ENCODE measurements at places on chromosomes 12 and 14.

GRCh38 chr12:1936406-1937320 lies 18.2 kb upstream of the CACNA2D4 start:
- DNase-seq, result no peak

- no peak for DNase-seq
Observed at GRCh38 chr14:103006991-103007520, 50.3 kb downstream of the CDC42BPB start.

DNA sequence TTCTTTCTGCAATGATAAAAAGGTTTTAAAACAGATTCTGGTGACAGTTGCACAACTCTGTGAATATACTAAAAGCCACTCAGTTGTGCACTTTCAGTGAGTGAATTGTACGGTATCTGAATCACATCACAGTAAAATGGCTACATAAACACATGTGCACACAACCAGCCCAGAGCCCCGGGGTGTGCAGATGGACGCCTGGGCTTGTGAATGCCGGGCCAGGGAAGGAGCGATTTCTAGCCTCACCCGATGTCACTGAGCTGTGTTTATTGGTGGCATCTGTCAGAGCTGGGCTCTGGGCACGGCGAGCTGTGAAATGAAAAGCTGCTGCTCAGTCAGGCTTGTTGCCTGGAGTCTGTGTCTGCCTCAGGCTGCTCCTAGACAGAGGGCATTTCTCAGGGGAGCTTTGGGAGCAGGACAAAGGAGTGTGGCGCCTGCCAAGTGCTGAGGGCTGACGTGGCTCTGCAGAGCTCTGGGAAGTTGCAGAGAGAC lies 25.9 kb downstream of the RHOF start:
- no peak for DNase-seq

- DNase-seq, result peak; percentile 18
Observed at GRCh38 chr12:65004270-65004669, 116.8 kb downstream of the WIF1 start.

DNA sequence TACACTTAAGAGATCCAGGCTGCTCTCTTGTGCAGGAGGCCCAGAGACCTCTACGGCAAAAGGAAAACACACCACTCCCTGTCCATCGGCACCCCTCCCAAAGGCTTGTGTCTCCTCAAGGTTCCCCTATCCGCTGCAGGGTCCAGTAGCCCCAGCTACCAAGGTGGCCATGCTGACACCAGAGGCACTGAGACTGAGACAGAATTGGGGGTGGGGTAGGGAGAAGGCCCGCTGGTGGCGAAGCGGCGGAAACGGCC lies 590 bp downstream of the DDIT3 start:
- no peak for DNase-seq

GRCh38 chr12:124749725-124750124 lies 113.9 kb downstream of the SCARB1 start:
- DNase-seq, result no peak

GRCh38 chr12:70895956-70896355 lies 24.6 kb downstream of the PTPRR start:
- no peak for DNase-seq

- DNase-seq, result no peak
Observed at GRCh38 chr14:71169861-71170260, 262.6 kb downstream of the PCNX1 start.

- no peak for DNase-seq
Observed at GRCh38 chr14:86790408-86791364, 1202.3 kb downstream of the GALC start.

DNA sequence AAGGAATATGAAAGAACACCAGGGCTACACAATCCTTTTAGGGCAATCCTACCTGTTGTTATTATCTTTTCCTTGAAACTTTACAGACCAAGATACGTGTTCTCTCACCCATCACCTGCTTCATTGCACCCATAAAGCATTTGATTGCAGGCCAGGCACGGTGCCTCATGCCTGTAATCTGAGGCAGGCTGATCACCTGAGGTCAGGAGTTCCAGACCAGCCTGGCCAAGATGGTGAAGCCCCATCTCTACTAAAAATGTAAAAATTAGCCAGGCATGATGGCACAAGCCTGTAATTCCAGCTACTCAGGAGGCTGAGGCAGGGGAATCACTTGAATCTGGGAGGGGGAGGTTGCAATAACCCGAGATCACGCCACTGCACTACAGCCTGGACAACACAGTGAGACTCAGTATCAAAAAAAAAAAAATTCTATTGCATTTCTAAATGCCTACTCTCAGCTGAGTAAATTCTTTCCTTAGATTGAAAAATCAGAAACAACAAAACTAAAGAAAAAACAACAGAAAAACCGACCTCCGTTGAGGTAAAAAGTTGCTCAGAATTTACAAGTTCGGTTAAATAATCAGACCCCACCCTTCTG lies 183.7 kb upstream of the TMEM132C start:
- DNase-seq, result no peak

- no peak for DNase-seq
Observed at GRCh38 chr14:87698481-87698880, 294.5 kb downstream of the GALC start.
